Activated T-helper 9 cell treated with anti-CD3 and anti-CD28 coated beads, Interleukin-2, amount 50 U/mL, for 16 hours (primary cell): ENCODE measurements at places on chromosomes 3 and 15.

GRCh38 chr3:87076946-87077345 lies 86.0 kb upstream of the VGLL3 start:
- DNase-seq = no peak

DNA sequence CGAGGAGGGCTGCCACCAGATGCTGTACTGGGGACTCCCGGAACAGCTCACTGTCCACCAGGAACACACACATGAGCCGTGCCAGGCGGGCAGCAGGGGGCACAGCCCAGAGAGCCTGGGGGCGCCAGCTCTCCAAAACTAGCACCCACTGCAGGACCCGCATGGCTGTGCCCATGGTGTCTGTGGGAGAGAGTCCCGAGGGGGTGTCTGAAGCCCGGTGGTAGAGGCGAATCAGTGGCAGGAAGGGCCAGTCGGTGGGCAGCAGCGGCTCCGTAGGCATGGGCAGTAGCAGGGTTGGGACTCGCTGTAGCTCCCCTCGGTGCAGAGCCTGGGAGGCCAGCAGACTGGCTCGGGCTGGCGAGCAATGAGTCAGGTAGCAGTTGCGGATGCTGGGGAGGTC lies 7.0 kb upstream of the LTK start:
- no peak for DNase-seq

DNA sequence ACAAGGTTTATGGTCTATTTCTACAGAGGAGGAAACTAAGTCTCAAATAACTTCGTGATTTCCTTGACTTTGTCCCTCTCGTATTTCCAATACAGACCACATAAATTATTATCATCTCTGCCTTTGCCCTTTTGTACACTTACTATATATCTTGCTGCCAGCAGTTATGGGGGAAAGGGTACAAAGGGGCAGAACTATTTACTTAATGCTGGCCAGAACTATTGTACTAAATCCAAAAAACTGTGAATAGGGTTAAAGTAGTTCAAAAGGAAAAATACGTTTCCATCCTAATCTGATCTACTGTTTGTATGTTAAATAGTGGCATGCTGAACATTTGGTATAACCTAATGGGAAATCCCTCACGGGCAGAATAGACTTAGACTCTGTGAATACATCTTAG lies 537.3 kb upstream of the SEMA6D start:
- no peak for DNase-seq

DNA sequence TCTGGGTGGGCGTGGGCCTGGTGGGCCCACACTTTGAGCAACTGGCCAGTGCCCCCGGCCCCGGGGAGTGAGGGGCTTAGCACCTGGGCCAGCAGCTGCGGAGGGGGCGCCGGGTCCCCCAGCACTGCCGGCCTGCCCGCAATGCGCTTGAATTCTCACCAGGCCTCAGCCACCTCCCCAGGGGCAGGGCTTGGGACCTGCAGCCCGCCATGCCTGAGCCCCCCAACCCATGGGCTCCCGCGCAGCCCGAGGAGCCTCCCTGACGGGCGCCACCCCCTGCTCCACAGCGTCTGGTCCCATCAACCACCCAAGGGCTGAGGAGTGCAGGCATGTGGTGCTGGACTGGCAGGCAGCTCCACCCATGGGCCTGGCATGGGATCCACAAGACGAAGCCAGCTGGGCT lies 484.3 kb downstream of the UNC13C start:
- no peak for DNase-seq

- no peak for DNase-seq
Measured at GRCh38 chr3:53346922-53347260, 452 bp downstream of the DCP1A start.

GRCh38 chr3:50358355-50358910 lies 888 bp downstream of the TMEM115 start:
- no peak for DNase-seq

DNA sequence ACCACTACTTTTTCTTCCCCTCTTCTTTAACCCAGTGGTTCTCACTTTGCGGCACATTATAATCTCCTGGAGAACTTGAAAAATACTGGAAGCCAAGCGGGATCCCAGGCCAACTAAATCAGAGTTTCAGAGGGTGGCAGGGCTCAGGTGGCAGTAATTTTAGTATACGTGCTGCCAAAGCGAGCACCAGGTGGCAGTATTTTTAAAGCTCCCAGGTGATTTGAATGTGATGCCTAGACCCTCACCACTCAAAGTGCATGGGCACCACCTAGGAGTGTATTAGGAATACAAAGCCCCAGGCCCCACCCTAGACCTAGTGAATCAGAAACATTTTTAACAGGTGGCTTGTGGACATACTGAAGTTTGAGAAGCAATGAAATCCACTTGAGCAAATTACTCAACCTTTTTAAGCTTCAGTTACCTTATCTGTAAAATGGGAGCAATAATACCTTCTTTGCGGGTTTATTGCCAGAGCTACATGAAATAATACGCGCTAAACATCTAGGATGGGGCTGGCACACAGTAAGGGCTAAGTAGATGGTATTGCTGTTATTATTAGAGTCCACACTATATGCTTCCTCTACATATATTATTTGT lies 8.3 kb downstream of the B3GALNT1 start:
- no peak for DNase-seq

DNA sequence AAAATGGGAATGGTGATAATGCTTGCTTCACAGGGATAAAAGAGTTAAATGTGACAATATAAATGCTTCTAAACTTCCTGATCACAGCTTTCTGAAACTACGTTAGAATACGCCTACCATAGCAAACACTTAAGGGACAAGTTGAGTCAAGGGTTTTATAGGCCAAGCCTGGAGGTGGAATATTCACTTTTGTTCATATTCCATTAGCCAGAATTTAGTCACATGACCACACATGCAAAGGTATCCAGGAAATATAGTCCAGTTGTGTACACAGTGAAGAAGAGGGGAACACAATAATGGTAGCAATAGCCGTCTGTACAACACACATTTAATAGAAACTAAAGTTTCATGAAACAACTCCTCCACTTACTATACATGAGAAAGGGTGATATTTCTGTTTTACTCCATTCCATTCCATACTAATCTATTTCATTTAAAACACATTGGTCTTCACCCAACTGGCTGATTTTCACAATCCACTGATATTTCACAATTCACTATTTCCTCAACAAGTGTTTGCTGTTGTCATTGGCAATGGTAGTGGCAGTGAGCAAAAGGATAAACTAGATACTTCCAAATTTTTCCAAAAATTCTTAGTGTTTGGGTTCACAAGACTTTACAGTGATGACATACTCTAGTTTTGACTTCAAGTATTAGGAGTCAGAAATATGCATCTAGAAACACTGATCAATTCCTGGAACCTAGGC lies 270.9 kb downstream of the ERC2 start:
- no peak for DNase-seq

GRCh38 chr15:101168463-101168824 lies 83.4 kb downstream of the CHSY1 start:
- DNase-seq = no peak
